ENCODE measurements at places on chromosomes 12 and 14. TPM values are rescaled to one million over a fixed set of nuclear protein-coding genes. Genes with fewer than 3 reads are reported as not detected.

GRCh38 chr14:57266065-57266464 lies 2.6 kb downstream of the EXOC5 start:
- no peak for DNase-seq

GRCh38 chr14:43166163-43166562 lies 1340.9 kb downstream of the FSCB start:
- DNase-seq, result no peak

DNA sequence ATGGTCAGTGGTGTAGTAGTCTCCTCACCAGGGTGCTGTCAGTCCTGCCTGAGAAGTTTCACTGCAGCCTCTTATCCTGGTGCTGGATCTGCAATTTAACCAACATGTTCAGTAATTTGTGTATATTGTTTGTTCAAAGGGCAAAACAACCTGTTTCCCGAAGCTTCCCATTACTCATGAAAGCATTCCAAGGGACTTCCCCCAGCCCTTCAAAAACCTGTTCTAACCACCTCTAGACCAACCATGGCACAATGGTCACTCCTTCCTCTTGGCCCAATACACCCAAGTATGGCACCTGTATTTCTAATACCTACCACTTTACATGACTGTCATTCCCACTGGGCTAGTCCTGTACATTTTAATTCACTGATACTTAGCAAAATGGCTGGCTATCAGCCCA lies 12.1 kb downstream of the CKAP4 start:
- no peak for DNase-seq

The PRH1 gene
- total RNA-seq, result 4.7 TPM

GRCh38 chr14:61813096-61813606 lies 50.9 kb downstream of the SNAPC1 start:
- DNase-seq, result no peak

GRCh38 chr12:89932954-89933353 lies 224.3 kb upstream of the ATP2B1 start:
- no peak for DNase-seq

The TPH2 gene
- not detected for total RNA-seq

DNA sequence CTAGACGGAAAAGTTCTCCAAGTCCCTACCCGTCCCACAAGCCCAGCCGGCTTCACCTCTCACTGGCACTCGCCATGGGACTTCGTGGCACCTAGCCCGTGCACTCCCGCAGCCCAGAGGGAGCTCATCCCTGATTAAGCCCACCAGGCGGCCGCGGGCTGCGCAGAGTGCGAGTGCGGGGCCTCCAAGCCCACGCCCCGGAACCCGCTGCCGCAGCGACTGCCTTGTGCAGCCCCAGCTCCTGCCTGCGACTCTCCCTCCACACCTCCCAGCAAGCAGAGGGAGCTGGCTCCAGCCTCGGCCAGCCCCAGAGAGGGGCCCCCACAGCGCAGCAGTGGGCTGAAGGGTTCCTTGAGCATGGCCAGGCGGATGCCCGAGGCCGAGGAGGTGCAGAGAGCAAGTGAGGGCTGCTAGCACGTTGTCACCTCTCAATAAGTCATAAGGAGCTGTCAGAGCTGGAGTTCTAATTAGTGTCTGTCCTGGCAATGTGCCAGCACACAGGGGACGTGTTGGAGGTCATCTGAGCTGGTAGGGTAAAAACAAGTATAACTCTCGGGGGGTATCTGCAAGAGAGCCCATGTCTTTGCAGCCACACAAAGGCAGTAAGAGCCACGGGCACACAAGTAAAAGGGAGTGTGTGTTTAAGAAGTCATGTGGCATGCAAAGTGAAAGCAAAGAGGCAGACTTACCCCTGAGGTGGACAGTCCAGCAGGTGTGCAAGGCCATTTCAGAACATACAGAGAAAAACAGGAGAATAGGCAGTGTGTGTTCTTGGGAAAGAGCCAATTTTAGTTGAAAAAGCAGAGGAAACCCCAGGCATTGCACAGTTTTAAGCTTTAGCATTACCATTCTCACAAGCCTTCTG lies 27.1 kb upstream of the TMTC2 start:
- no peak for DNase-seq

DNA sequence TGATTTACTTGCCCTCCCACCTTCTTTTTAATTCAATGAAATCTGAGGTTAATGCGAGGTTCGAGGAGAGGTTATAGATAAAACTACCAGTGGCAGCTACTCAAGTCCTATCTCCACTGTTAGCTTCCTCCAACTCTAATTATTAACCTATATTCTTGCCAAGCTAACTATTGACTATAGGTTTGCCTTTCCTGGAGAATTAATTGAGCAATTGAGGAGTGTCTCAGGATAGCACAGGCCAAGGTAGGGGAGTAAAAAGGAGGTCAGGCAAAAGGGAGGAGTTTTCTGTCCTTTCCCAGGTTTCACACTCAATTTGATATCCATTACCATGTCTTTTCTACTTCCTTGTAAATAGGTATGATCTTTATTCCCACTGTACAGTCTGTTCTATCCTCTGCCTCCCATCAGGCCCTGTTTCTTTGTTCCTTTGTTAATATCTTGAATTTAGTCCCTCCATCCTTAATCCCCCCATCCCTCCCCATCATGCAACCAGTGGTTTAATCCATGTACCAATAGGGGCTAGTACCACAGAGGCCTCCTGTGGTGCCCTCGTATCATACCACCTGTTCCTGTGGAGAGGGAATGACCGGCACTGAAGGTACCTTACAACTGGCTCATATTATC lies 3.7 kb upstream of the SUOX start:
- DNase-seq, result no peak

DNA sequence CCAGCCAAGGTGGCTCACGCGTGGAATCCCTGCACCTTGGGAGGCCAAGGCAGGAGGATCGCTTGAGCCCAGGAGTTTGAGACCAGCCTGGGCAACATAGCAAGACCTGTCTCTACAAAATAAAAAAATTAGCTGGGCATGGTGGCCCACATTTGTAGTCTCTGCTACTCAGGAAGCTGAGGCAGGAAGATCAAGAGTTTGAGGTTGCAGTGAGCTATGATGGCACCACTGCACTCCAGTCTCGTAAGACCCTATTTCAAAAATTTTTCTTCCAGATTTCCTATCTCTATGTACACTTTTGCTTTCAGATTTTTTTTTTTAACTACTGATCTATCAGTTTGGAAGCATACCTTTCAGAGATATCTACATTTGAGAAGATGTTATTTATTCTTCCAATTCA lies 15.3 kb downstream of the SNX6 start:
- DNase-seq, result no peak

DNA sequence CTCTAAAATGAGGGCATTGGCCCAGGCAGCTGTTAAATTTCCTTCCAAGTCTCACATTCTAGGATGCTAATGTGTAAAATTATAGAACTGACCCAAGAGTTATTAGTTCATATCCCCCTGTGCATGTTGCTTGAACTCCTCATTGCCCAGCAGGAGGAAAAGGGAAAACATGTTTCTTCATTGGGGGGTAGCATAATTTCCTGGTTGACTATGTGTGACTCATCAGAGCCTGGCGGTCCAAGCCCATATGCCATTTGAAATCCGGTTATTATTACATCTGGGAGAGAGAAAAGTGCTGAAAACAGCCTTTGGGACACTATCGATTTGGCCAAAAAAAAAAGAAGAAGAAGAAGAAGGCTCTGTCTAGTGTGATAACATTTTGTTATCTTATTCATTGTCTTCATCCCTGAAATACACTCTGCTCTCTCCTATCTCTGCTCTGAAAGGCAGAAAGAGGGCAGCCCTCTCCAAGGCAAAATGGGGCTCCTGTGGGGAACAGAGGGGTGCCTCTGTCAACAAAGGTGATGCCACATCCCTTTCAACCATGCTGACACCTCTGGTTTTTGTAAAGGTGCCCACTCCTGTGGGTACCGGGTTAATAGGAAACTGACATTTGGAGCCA lies 114.2 kb downstream of the DAD1 start:
- DNase-seq, result no peak

The RASAL1 gene
- 1.3 TPM for total RNA-seq

- DNase-seq, result no peak
Measured at GRCh38 chr12:80607361-80608135, 99.9 kb upstream of the MYF6 start.

GRCh38 chr12:49014547-49014946 lies 4.0 kb downstream of the PRKAG1 start:
- DNase-seq, result no peak

The GLI1 gene
- total RNA-seq, result 0.06 TPM

The KRT75 gene
- total RNA-seq, result not detected

DNA sequence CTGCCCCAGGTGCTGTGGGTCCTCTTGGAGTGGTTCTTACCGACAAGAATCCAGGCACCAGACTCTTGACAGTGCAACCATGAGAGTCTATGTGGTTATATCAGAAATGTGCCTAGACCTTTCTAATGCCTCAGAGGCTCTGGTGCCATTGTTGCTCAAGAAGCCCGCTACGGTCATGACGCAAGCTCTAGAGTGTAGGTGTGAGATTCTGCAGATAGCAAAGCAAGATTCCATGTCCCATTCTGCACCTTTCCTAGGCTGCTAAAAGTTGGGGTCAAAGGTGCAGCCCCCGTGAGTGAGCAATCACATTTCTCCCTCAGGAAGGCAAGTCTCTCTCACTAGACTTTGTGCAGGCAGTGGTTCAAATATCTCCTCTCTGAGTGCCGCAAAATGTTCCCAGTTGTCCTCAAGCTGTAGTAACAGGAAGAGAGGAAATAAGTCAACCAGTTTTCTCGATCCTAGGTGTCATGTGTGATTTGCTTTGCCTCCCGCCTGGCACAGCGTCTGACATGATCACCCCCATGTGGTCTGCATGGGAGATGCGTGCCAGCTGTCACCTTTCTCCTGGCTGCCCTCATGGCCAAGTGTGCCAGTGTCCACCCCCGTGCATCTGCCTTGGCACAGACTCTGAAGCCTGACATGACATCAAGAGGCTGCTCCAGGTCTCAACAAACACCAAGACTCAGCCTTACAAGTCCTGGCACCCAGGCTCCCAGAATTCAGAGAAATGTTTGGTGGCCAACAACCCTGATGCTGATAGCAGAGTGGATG lies 122.5 kb upstream of the COCH start:
- DNase-seq, result no peak

- DNase-seq, result no peak
Measured at GRCh38 chr12:114193474-114193873, 212.5 kb downstream of the TBX5 start.

- DNase-seq, result no peak
Measured at GRCh38 chr12:85484387-85484786, 204.4 kb downstream of the ALX1 start.

- DNase-seq, result no peak
Measured at GRCh38 chr12:3045989-3046388, 31.2 kb upstream of the TSPAN9 start.

The MEG3 gene
- 104 TPM for total RNA-seq

DNA sequence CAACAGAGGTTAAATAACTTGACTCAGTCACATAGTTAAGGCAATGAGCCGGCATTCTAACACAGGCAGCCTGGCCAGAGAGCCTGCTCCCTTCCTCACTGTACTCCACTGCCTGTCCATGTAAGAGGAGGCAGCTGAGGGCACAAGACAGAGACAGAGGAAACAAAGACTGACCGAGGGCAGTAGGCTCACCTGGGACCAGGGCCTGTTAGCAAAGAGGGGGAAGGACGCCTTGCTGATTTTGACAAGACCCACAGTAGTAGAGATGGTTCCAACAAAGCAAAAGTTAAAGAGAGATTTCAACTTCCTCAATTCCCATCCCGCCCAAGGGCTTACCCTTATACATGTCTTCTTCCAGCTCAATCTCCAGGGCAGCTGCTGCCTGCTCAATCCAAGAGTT lies 26.5 kb downstream of the OTUB2 start:
- DNase-seq, result no peak

The GRIP1 gene
- 6.8 TPM for total RNA-seq

The SOX5 gene
- 0.47 TPM for total RNA-seq

- no peak for DNase-seq
Measured at GRCh38 chr12:132456944-132457495, 32.9 kb upstream of the FBRSL1 start.

The CARMIL3 gene
- 0.82 TPM for total RNA-seq

Measured in pancreas (tissue), 10 donors.